ENCODE measurements at places on chromosomes 1 and 21. TPM values are rescaled to one million over a fixed set of nuclear protein-coding genes. Genes with fewer than 3 reads are reported as not detected.
A peak's percentile ranks its signal among the peaks of the same experiment; 100 is the strongest.

DNA sequence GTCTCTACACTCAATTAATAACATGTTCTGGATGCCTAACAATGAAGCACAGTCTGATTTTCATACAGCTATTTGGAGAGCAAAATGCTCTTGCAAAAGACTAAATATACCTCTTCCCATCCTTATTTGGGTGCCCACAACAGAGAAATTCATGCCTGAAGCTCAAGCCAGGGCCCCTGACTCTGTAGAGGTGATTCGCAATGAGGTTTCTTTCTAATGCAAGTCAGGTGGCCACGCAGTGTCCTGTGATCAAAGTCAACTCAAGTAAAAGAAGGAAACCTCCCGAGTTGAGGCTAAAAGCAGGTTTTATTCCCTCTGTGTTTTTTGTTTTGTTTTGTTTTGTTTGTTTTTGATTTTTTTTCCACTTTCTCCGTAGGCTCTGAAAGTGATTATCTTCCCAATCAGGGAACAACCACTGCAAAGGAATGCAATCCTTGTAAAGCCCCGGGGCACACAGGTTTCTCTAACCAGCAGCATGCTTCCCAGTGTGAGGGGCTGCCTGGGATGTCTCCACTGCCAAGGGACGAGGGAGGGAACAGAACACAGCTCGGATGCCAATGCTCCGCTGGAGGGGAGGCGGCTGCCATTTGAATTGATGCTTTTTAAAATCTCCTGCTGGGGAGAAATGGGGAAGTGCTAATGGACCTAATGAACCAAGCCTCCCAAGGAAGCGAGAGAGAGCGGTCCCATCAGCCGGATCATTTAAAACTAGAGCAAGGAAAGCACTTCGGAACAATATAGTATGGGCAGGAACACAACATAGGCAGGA is 73.8 kb upstream of the SSX2IP start:
- DNase-seq = no peak

GRCh38 chr1:167564612-167565270 is 11.2 kb upstream of the CREG1 start:
- DNase-seq = no peak

GRCh38 chr1:204670152-204670927 is 15.2 kb downstream of the LRRN2 start:
- no peak for DNase-seq

DNA sequence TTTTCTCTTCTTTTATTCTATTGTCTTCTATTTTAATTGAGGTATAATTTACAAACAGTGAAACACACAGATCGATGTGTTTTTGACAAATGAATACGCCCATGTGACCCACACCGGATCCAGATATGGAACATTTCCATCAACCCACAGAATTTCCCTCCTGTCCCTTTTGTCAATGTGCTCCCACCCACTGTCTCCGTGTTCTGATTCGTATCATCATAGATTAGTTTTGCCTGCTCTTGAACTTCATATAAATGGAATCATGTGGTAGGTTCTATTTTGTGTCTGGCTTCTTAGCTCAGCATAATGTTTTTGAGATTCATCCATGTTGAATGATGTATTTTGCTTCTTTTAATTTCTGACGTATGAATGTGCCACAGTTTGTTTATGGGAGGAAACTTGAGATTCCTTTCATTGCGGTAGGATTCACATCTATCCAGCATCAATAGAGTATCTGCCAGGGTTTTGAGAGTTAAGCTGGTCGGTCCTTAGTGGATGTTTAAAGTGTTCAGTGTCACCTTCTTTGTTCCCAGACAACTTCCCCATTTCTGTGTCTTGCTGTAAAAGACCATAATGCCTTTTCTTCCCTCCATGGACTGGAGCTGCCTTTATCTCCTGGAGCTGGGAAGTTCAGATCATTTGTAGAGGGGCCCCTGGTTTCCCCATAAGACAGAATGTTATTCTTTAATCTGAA is 14.7 kb downstream of the NAV1 start:
- no peak for DNase-seq

The CERS2 gene
- total RNA-seq = 76.0 TPM

- DNase-seq = no peak
Measured at GRCh38 chr1:233269656-233270055, 25.9 kb downstream of the PCNX2 start.

The MYOCOS gene
- not detected for total RNA-seq

The DNASE2B gene
- not detected for total RNA-seq

The NTNG1 gene
- total RNA-seq = not detected

GRCh38 chr1:56339093-56339492 is 240.3 kb downstream of the PLPP3 start:
- no peak for DNase-seq

GRCh38 chr1:108503062-108503733 is 53.1 kb downstream of the NBPF6 start:
- no peak for DNase-seq

GRCh38 chr1:201270616-201271390 is 12.5 kb upstream of the PKP1 start:
- peak; percentile 38 for DNase-seq

GRCh38 chr1:186212568-186213224 is 162.4 kb downstream of the TPR start:
- no peak for DNase-seq

DNA sequence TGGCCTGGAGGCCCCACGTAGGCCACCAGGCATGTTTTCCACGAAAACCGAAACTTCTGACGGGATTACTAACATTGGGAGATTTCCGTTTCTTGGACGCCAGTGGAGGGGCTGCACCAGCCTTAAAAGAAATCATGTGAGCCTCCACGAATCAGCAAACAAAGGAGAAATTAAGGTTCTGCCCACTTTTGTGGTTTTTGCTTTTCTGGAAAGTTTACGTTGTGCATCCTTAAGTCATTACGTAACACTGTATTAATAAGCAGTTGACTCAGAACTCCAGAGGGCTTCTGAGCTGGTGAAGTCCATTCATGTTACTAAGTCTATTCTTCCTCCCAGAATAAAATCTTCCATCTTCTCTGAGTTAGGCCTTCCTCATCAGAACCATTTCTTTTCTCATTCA is 168.5 kb downstream of the PSMG1 start:
- no peak for DNase-seq

The PCSK9 gene
- total RNA-seq = not detected

- DNase-seq = no peak
Measured at GRCh38 chr1:192630521-192631287, 5.2 kb upstream of the RGS13 start.

- DNase-seq = no peak
Measured at GRCh38 chr1:62946511-62946910, 162.6 kb downstream of the ATG4C start.

DNA sequence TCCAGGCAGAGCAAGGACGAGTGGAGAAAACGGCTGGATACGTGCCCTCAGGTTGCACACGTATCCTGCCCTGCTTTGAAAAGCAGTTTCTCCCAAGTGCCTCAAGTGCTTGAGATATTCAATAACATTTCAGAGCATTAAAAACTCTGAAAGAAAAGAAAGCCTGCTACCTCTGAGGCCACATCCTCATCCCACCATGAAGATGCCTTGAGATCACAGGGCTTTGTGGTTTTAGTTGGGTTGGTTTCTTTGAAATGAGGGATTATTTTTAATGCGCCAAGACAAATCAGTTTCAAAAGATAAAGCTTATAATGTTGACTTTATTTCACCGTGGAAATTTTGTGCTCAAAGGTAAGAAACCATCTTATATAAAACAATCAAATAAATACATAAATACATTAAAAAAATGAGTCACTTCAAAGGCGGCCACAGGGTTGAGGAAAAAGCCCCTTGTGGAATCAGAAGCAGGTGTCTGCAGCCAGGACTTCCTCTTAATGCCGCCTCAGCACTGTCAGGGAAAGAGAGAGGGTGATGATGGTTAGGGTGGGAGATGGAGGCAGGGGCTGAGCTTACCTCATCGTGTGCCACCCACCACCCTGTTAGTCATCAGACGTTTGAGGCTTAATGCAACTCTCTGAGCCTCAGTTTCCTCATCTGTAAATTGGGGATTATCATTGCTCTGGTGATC is 1.4 kb downstream of the NPPB start:
- no peak for DNase-seq

GRCh38 chr1:182953826-182954225 is 860 bp upstream of the SHCBP1L start:
- no peak for DNase-seq

The GIPC2 gene
- 4.0 TPM for total RNA-seq

The SPRR1B gene
- total RNA-seq = not detected

GRCh38 chr1:212450331-212450881 is 17.7 kb downstream of the NENF start:
- DNase-seq = peak; percentile 86

- DNase-seq = no peak
Measured at GRCh38 chr1:59477867-59478266, 181.0 kb downstream of the FGGY start.

The OR13G1 gene
- not detected for total RNA-seq

The PTPN7 gene
- 1.2 TPM for total RNA-seq

DNA sequence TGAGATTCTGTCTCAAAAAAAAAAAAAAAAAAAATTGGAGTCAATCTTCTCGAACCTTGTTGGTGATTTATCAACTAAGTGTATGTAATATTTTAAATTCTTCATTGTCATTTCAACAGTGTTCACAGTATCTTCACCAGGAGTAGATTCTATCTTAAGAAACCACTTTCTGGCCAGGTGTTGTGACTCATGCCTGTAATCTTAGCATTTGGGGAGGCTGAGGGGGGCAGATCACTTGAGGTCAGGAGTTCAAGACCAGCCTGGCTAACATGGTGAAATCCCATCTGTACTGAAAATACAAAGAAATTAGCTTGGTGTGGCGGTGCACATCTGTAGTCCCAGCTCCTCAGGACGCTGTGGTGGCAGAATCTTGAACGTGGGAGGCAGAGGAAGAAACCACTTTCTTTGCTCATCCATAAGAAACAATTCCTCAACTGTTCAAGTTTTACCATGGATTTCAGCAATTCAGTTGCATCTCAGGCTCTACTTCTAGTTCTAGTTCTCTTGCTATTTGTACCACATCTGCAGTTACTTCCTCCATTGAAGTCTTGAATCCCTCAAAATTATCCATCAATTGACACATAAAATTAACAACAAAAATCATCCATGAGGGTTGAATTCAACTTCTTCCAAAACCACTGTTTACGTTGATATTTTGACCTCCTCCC is 30.4 kb upstream of the EYA3 start:
- no peak for DNase-seq

- DNase-seq = peak; percentile 84
Measured at GRCh38 chr1:225845571-225846259, 35.8 kb downstream of the EPHX1 start.

DNA sequence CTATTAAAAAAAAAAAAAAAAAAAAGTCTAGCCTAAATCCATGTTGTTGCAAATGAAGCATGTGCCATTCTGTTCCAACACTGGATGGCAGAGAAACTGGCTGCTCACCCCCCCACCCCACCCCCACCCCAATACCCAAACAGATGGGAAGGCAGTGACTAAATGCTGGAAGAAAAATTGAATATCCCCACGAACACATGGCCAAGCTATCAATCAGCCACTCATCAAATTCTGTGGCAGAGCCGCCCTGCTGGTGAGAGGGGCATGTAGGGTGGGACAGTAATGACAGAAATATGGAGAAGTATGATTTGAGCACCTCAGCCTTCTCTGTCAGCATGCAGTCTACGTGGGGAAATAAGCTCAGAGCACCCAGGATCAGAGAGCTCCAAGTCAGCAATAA is 34.1 kb downstream of the OPTC start:
- DNase-seq = no peak

GRCh38 chr21:14864211-14865021 is 200.4 kb downstream of the NRIP1 start:
- DNase-seq = peak; percentile 81

Data from cardiac septum (tissue), 1 donor.